ENCODE measurements at places on chromosomes 11 and 22.

DNA sequence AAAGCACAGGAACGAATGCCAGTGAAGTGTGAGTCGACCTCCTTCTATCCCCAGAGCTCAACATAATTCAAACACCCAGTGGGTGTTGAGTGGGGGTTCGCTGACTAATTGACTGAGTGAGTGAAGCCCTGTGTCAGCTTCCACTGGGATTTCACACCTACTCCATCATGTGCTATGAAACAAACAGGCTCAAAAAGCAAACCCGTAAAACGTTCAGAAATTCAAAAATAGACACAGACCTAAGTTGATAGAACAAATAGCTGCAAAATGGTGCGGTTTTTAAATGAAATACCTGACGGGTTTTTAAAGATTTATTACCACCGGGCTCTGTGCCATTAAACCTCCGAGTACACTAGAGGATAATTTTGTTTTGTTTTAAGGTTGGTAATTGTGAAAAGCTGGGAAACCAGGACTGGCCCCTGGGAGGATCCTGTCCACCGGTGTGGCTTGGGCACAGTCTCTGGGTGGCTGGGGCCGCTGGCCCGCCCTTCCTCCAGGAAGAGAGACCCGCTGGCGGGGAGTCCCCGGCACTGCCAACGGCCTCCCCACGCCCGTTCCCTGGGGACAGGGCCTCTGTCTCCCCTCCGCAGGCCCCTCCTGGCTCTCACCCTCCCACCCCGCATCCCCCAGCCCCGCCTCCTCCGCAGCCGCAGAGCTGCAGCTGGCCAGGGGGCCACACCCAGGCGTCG lies 13.6 kb downstream of the KCNJ5 start:
- DNase-seq, result no peak

DNA sequence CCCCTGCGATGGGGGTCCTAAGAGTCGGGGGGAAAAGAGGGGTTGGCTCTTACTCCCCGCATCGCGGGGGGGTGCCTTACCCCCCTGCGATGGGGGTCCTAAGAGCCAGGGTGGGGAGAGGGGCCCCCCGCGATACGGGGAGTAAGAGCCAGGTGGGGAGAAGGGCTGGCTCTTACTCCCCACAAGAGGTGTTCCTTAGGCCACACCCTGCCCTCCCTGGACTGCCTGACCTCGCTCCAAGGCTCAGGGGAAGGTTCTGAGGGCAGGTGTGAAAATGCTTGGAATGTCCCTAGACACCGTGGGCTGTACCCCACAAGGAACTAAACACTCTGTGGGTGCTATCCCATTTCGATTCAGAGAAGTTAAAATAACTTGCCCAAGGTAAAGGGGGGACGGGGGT lies 7.8 kb downstream of the UNC93B1 start:
- no peak for DNase-seq

GRCh38 chr11:43578346-43579170 lies 102.0 kb upstream of the HSD17B12 start:
- DNase-seq, result peak; percentile 37

DNA sequence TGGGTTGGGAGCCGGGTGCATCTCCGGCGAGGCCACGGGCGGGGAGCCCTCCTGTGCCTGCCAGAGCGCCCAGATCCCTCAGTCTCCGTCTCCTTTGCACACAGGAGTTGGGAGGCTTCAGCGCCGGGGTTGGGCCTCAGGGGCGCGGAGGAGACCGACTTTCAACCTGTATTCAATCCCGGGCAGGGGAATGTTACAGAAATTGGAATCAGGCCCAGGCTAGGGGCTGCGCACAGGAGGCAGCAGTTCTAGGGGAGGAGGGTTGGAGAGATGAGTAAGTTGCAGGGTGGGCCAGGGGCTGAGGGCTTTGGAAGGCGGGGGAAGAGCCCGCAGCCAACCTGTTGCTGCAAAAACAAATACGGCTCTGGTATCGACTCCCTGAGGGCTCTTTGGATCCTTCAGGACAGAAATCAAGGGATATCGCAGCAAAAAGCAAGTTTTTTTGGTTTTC lies 640 bp upstream of the KCNA4 start:
- DNase-seq, result no peak

GRCh38 chr11:70437111-70437784 lies 38.9 kb downstream of the CTTN start:
- peak; percentile 71 for DNase-seq

GRCh38 chr11:36079878-36080675 lies 136.2 kb downstream of the LDLRAD3 start:
- no peak for DNase-seq

GRCh38 chr11:126132319-126132718 lies 69.7 kb upstream of the CDON start:
- no peak for DNase-seq

GRCh38 chr11:66344550-66345315 lies at the start of gene BRMS1:
BRMS1 (minus strand) TSS chr11:66345104; CDS start chr11:66342234, 2,870 bp downstream.
- peak; percentile 96 for DNase-seq

DNA sequence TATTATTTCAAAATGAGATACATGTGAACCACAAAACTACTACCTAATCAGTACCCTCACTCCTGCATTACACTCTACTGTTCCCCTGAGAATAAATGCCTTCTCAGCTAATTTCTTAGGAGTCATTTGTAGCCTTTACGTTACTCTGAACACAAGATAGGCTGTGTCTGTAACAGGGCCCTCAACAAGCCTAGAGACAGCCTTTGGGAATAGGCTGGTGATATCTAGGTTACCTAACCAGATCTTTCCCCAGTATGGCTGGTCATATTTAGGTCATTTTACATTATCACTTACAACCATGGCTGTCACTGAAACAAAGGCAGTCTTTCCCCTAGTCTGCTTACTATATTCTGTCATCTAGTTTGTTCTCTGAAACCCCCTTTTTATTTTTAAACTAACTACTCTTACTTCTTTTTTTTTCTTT lies 14.2 kb downstream of the ATM start:
- no peak for DNase-seq

DNA sequence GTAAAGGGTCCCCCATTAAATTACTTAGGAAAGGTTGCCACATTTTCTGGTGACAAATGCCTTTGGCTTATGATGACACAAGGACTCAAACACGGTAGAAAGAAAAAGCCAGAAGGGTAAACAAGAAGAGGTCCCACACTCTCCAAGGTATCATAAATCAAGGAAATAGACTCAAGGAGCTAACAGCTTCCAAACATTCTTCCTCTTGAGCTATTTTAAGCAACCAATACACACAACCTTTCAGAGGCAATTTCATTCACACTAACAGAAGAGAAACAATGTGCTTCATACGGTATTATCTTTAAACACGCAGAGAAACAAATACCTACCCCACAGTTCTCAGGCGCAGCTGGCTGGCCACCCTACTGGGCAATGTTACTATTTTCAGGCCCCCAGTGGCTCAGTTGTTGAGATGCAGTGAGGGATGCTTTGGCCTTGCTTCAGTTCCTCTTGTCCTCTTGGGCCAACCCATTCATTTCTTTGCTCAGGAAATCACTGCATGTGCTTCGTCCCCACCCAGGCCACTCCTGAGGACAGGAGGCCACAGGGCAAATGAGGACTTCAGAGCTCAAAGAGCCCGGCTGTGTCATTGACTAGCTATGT lies 15.8 kb downstream of the ABTB2 start:
- DNase-seq, result no peak

- DNase-seq, result no peak
These were observed 52.3 kb downstream of the SHISAL1 start for GRCh38 chr22:44260216-44261035.

GRCh38 chr11:68338051-68338780 lies 25.8 kb downstream of the LRP5 start:
- no peak for DNase-seq

DNA sequence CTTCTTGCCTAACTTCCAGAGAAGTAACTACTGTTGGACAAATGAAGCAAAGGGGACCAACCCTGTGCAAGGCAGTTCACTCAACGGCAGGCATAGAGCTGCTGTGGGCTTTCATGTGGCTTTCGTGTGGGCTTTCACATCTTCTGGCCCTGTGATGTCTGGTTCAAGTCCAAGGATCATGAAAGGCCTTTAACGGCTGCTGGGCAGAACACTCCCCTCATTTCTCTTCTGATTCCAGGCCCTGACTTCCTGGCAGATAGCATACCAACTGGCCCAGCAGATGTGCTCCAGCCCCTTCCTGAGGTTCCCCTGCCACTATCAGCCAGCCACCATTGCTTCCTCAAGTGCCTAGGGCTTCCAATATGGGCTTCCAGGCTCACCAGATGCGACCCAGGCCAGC lies 28.7 kb upstream of the CTR9 start:
- no peak for DNase-seq

DNA sequence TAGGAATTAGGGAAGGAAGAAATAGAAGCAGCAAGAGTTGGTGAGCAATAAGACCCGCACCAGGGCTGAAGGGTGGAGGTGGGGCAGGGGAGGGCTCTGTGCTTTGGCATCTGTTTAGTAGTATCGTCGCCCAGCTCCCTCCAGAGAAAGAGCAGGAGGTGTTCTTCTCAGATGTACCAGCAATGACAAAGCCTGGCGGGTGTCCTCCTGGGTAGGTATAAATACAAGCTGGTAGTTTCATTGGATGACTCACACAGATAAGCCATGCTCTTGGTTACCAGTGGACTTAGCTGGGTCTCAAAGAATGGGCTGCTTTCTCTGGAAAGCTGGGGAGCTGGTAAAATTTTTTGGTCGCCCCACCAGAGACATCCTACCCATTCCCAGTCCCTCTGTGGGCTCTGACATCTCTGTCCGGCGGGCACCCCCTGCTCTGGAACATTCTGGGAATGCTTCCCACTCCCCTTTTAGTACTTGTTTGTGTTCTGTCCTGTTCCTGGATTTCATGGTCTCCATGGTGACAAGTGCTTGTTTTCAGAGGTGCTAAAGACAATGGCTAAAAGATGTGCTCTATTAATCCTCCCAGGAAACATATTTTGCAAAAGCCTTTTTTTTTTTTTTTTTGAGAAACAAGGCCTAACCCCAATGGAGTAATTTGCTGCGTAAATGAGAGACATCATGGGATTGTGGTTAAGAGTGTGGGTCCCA lies 15.4 kb upstream of the TUBA8 start:
- no peak for DNase-seq

DNA sequence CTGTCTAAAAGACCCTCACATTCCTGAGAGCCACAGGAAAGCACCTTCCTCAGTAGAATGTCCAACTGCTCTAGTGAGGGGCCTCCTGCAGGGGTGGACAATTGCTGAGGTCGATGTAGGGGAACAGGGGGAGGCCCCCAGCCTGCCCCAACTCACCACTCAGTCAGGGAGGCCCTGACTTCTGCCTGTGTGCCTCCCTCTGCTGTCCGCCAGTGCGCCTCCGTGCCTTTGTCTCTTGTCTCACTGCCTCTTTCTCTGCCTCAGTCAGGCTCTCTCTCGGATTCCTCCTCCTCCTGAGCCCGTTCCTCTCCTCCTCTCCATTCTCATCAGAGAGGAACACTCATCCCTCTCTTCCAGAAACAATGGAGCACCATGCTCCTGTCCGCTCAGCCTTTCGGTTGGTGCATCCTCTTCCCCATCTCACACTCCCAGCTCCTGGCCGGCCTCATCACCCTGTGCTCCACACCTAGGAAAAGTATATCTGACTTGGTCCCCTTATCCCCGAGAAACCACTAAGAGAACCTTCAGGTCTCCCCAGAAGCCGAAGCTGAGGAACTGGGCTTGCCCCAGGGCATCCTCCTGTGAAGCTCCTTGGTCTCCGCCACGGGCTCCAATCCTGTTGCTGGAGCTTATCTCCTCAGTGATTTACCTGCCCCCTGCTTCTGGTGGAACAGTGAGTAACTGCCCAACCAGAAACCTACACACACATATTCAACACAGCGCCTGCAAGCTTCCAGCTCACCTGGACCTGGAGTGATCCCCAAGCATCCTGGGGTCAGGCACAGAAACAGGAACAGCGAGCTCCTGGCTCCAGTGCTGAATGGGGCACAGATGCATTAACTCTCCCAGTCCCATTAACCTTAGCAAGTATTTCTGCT lies 2.3 kb downstream of the B3GAT1 start:
- no peak for DNase-seq

DNA sequence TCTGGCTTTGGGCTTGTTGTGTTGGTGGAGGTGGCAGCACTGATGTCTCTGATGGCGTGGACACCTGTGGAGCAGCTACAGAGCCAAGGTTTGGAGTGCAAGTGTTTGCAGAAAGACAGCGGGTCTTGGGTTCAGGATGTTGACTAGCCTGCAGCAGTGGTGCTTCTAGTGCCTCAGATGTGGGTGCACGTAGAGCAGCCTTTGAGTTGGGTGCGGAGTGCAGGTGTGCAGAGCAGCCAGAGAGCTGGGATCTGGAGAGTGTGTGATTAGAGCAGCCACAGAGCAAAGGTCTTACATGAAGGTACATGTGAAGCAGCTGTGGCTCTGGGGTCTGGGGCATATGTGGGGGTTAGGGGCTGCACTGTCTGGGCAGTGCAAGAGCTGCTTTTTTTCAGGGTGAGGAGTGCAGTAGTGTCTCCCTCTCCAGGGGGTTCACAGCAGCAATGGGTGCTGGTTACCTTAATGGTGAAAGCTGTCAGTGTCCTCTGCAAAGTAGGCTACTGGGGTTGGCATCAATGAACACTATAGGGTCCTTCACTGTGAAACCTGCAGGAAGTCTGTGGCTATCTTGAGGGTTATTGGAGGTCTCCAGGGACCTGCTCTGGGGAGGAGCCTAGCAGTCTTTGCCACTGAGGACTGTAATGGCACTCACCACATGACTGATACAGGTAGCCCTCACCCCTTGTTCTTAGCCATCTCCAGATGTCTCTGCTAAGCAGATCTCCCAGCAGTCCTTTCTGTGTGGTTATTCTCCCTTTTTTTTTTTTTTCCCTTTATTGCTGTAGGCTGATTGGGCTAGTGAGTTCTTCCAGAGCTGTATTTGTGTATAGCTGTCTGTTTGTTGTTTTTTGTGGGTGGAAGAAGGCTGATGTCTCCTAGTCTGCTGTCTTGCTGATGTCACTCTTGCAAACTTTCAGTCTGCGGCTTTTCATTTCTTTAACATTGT lies 14.3 kb downstream of the BIRC2 start:
- no peak for DNase-seq

DNA sequence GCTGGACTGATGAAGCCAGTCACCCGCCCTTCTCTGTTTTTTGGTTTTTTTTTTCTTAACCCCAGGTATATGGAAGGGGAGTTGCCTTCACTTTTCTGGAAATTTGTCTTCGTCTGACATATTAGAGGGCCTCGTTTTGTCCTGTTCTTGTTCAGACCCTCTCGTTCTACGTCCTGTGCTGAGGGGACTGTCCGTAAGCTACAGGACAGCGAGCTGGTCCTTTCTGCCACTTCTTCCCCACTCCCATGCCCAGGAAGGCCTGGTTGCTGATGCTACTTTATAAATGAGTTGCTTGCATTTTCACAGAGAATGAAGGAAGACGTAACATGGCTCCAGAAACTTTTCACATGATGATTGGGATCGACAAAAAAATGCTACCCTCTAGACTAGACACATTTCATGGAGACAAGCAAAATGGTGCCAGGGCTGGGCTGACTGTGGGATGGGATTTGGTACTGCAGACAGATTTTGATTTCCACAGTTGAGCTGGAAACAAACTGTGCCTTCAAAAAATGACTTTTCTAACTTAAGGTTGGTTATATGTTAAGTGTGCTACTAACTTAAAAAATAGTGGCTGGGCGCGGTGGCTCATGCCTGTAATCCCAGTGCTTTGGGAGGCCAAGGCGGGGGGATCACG lies 27.2 kb upstream of the CRKL start:
- DNase-seq, result no peak

- no peak for DNase-seq
These were observed 86.8 kb upstream of the CRTAM start for GRCh38 chr11:122751292-122752070.

GRCh38 chr11:123822599-123822998 lies 16.4 kb upstream of the OR6M1 start:
- DNase-seq, result no peak

GRCh38 chr11:130616573-130616972 lies 168.1 kb downstream of the ADAMTS15 start:
- DNase-seq, result no peak

GRCh38 chr11:64925536-64926436 lies 1.3 kb downstream of the PPP2R5B start:
- DNase-seq, result no peak
